ENCODE measurements at places on chromosomes 16 and 17.
A peak's percentile ranks its signal among the peaks of the same experiment; 100 is the strongest.

- DNase-seq = no peak
These were observed 12.5 kb upstream of the TMIGD1 start for GRCh38 chr17:30346221-30346795.

DNA sequence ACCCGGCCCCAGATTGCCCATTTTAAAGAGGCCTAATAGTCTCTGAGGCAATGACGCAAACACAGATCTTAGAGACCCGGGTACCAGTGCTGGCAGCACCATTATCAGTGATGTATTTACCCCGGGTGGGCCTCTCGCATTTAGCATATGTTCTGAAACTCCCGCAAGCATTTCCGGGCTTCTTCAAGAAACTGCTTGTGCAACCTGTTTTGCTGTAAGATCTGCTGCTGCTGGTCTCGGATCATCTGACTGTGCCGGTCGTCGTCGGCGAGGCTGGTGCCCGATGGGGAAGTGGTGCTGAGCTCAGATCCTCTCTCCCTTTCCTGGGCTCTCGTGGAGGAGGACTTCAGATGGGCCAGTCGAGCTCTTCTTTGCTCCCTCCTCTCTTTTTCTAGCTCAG lies 12.5 kb downstream of the CEP295NL start:
- peak; percentile 26 for DNase-seq

- DNase-seq = peak; percentile 58
These were observed 198.6 kb downstream of the RPTOR start for GRCh38 chr17:80743181-80743771.

GRCh38 chr16:19876501-19877059 lies 8.1 kb downstream of the GPRC5B start:
- no peak for DNase-seq

- DNase-seq = no peak
These were observed 2.1 kb downstream of the SSTR2 start for GRCh38 chr17:73166731-73167581.

DNA sequence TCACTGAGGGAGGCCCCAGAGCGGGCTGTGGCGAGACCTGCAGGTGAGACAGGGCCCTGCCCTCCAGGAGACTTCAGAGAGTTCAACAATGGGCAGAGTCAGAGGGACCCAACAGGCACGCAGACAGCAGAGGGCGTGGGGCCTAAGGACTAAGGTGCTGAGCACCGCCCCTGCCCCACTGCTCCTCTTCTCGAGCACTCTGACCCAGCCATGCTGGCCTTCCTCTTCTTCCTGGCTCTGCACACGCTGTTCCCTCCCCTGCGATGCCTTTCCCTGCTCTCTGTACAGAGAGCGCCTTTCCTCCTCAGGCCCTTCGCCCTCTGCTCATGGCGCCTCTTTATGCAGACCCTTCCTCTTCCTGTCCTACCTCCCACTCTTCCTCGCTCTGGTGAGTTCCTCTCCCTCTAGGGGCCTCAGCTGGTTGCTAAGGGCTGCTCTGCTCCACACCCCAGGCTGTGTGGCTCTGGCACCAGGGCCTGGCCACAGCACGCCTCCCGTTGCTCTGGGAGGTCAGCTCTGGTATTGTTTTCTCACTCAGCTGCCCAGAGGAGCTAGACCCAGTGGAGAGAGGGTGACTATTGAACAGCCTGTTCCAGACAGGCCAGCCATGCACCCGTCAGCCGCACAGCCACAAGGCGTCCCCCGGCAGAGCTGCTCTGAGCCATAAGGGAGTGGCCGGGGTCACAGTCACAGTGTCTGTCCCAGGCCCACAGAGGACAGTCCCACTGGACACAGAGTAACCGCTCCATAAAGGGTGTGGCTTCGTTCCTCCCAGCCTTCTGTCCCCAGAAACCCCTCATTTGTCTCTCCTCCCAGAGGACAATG lies 13.6 kb upstream of the RASD1 start:
- no peak for DNase-seq
